ENCODE measurements at places on chromosomes 4 and X. TPM values are rescaled to one million over a fixed set of nuclear protein-coding genes. Genes with fewer than 3 reads are reported as not detected.

- H3K27ac ChIP-seq = peak overlapping the region; percentile 96
- H3K4me3 ChIP-seq = peak overlapping the region; percentile 76
- H3K27me3 ChIP-seq = no peaks in the 10 kb centered on the region
- peaks cover 5% of the 10 kb centered on the region for H3K36me3 ChIP-seq
- no peak for DNase-seq
Observed at GRCh38 chr4:472881-473569, 25.9 kb downstream of the ZNF721 start.

GRCh38 chr4:110667670-110668069 lies 44.8 kb upstream of the PITX2 start:
- no peaks in the 10 kb centered on the region for H3K36me3 ChIP-seq
- H3K27ac ChIP-seq = no peak overlapping the region
- peak; percentile 3 for DNase-seq
- H3K27me3 ChIP-seq = no peaks in the 10 kb centered on the region
- H3K4me1 ChIP-seq = no peaks in the 10 kb centered on the region
- H3K4me3 ChIP-seq = no peak overlapping the region

GRCh38 chrX:10110984-10111363 lies 45.8 kb upstream of the CLCN4 start:
- no peaks in the 10 kb centered on the region for H3K27me3 ChIP-seq
- no peak overlapping the region for H3K4me3 ChIP-seq
- DNase-seq = no peak

MAGEA8 gene
- total RNA-seq = not detected

VCX2 gene
- not detected for total RNA-seq

GRCh38 chrX:85622635-85623034 lies 243.2 kb upstream of the POF1B start:
- no peaks in the 10 kb centered on the region for H3K36me3 ChIP-seq
- no peak overlapping the region for H3K4me3 ChIP-seq
- H3K4me1 ChIP-seq = no peaks in the 10 kb centered on the region

- no peaks in the 10 kb centered on the region for H3K4me1 ChIP-seq
- no peak overlapping the region for H3K27ac ChIP-seq
- no peaks in the 10 kb centered on the region for H3K27me3 ChIP-seq
Observed at GRCh38 chrX:34576864-34577263, 80.2 kb downstream of the TMEM47 start.
